ENCODE measurements at places on chromosomes 7 and 10.

- DNase-seq: no peak
Measured at GRCh38 chr10:132179551-132180392, 7.0 kb upstream of the DPYSL4 start.

DNA sequence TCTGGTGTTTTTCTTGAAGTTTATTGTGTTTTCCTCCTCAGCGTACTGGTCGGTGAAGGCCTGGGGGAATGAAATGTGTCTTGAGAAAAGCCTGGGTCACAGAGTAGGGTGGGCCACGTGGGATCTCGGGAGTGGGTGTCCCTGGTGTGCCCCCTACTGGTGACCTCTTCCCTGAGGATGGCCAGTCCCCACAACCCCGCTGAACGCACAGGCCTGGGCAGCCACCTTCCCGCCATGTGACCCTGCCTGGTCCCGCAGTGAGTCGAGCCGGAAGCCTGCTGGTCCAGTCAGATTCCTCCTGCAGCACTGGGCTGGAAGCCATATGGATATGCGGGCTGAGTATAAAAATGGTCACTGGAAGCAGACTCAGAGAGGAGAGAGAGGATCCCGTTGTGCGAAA, 52.9 kb upstream of the GNA12 start:
- DNase-seq: no peak

DNA sequence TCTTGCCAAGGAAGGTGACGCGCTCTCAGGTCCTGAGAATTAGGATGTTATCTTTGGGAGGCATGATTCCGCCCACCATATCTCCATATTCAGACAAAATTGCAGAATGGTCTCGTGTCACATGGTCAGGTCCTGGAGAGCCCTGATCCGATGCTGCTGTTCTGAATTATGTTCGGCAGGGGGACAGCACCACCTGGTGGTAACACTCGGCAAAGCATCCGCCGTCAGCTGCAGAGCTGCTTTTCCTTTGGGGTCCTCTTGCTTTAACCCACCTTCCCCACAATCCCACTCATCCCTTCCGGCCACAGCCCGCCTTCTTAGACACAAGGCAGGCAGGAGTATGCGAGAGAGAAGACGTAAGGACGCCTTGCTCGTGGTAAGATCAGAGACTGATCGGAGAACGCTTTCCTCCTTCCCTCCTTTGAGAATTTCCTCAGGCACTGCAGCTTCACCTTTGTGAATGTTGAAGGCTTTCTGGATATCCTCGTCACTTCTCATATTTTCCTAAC, 327.8 kb upstream of the C7orf33 start:
- DNase-seq: peak; percentile 72

GRCh38 chr7:265192-265997, 24.6 kb upstream of the FOXL3 start:
- no peak for DNase-seq

DNA sequence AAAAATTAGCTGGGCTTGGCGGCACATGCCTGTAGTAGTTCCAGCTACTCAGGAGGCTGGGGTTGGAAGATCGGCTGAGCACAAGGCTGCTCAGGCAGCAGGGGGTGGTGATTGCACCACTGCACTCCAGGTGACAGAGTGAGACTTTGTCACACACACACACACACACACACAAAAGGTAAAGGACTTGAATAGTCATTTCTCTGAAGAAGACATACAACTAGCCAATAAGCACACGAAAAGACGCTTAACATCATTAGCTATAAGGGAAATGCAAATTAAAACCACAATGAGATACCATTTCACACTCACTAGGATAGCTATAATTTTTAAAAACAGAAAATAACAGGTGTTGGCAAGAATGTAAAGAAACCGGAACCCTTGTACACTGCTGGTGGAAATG, 48.6 kb downstream of the HIP1 start:
- no peak for DNase-seq
